Prostate gland (tissue), 2 donors: ENCODE measurements at places on chromosomes 4 and X. TPM values are rescaled to one million over a fixed set of nuclear protein-coding genes. Genes with fewer than 3 reads are reported as not detected.

GRCh38 chr4:138665851-138666250 lies 349.7 kb upstream of the NOCT start:
- no peak overlapping the region for H3K27ac ChIP-seq
- H3K27me3 ChIP-seq, result no peaks in the 10 kb centered on the region
- DNase-seq, result no peak
- no peak overlapping the region for H3K4me3 ChIP-seq

GRCh38 chr4:174352061-174352819 lies 68.5 kb downstream of the CEP44 start:
- H3K27me3 ChIP-seq, result no peaks in the 10 kb centered on the region
- H3K4me3 ChIP-seq, result no peak overlapping the region
- H3K27ac ChIP-seq, result no peak overlapping the region
- no peak for DNase-seq
- no peaks in the 10 kb centered on the region for H3K4me1 ChIP-seq

GRCh38 chr4:13296986-13297385 lies 187.2 kb downstream of the RAB28 start:
- DNase-seq, result no peak
- H3K27me3 ChIP-seq, result no peaks in the 10 kb centered on the region
- no peak overlapping the region for H3K4me3 ChIP-seq

DNA sequence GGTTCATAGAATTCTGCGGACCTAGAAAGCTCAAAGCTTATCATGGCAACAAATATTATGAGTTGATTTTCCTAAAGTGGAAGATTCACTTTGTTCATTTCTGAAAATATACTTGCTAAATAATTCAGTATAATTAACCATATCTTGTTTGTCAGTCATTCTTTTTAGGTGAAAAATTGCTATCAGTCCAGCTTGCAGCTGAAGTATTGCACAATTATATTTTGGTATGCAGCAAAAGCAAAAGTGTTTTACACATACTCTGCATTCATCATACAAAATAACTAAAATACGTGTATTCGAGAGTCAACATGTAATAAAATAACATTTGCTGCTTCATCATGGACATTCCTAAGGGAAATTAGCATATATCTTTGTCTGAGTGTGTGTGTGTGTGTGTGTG lies 24.8 kb downstream of the DKK2 start:
- H3K4me1 ChIP-seq, result no peaks in the 10 kb centered on the region
- no peak for DNase-seq
- H3K27me3 ChIP-seq, result no peaks in the 10 kb centered on the region
- H3K4me3 ChIP-seq, result no peak overlapping the region
- no peak overlapping the region for H3K27ac ChIP-seq

- H3K36me3 ChIP-seq, result no peaks in the 10 kb centered on the region
- no peaks in the 10 kb centered on the region for H3K27me3 ChIP-seq
- DNase-seq, result no peak
Observed at GRCh38 chr4:175369087-175369486, 443.0 kb downstream of the GPM6A start.

GRCh38 chr4:7157666-7158065 lies 34.7 kb upstream of the SORCS2 start:
- H3K27ac ChIP-seq, result no peak overlapping the region
- no peak overlapping the region for H3K4me3 ChIP-seq
- H3K4me1 ChIP-seq, result no peaks in the 10 kb centered on the region
- no peaks in the 10 kb centered on the region for H3K36me3 ChIP-seq

- no peaks in the 10 kb centered on the region for H3K4me1 ChIP-seq
- DNase-seq, result no peak
- no peak overlapping the region for H3K27ac ChIP-seq
- H3K4me3 ChIP-seq, result no peak overlapping the region
- no peaks in the 10 kb centered on the region for H3K27me3 ChIP-seq
Observed at GRCh38 chrX:17433965-17434364, 59.0 kb downstream of the NHS start.

GRCh38 chr4:101366331-101366730 lies 19.0 kb upstream of the PPP3CA start:
- H3K27me3 ChIP-seq, result no peaks in the 10 kb centered on the region
- H3K36me3 ChIP-seq, result no peaks in the 10 kb centered on the region
- no peak overlapping the region for H3K4me3 ChIP-seq
- no peaks in the 10 kb centered on the region for H3K4me1 ChIP-seq
- no peak overlapping the region for H3K27ac ChIP-seq
- no peak for DNase-seq

Gene MAGEA2
- not detected for total RNA-seq

Gene XK
- total RNA-seq, result 2.6 TPM
